Ovary (tissue), 10 donors: ENCODE measurements at places on chromosomes 16 and 17. TPM values are rescaled to one million over a fixed set of nuclear protein-coding genes. Genes with fewer than 3 reads are reported as not detected.

DNA sequence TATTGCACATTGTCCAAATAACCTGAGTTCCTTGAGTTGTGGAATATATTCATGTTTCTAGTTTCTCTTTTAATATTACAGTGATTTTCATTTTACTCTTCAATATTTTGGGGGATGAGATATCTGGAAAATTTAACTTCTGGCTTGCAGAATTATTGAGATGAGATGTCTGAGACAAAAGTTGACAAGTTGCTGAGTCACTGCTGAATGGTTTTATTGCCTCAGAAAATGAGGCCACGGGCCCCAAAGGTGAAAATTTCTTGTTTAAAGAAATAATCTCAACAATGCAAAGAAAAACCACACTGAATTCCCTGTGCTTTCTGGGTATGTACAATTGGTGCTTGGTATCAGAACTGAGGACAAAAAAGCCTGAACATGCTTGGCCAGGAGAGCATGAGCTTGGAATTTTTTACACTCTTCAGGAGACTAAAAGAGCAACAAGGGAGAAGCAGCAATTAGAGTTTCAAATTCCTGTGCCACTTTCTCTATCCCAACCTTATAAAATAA is 129.2 kb upstream of the TOM1L1 start:
- H3K27ac ChIP-seq, result no peak overlapping the region
- H3K4me1 ChIP-seq, result no peaks in the 10 kb centered on the region
- H3K27me3 ChIP-seq, result no peaks in the 10 kb centered on the region
- no peak overlapping the region for H3K4me3 ChIP-seq
- no peak for DNase-seq
- no peaks in the 10 kb centered on the region for H3K36me3 ChIP-seq

GRCh38 chr17:13024016-13024415 is 6.2 kb upstream of the ELAC2 start:
- no peaks in the 10 kb centered on the region for H3K36me3 ChIP-seq
- DNase-seq, result no peak
- no peaks in the 10 kb centered on the region for H3K27me3 ChIP-seq
- peak overlapping the region; percentile 10 for H3K4me3 ChIP-seq
- H3K27ac ChIP-seq, result no peak overlapping the region

DNA sequence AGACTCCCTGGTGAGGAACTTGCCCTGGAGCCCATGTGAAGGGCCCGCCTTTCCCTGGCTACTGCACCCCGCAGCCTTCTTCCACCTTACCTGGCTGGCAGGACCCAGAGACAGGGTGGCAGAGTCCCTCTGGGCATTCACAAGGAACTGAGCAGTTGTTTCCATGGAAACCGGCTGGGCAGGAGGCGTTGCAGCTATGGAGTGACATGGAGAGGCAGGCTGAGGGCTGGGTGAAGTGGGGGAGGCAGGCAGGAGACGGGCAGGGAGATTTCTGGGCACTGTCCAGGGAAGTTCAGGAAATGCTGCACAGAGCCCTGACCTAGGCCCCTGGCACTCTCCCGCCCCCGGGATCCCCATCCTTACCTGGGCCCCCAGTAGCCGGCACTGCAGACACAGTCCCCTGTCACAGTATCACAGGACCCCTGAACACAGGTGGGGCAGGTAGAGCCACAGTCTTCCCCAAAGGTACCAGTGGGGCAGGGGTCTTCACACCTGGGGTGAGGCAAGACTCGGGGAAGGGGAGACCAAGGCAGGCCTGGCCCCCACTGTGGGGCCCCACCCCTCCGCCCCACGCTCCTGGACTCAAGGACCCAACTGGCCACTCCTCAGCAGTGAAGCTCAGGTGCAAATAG is 5.9 kb downstream of the SCARF1 start:
- no peaks in the 10 kb centered on the region for H3K36me3 ChIP-seq
- peaks cover 5% of the 10 kb centered on the region for H3K4me1 ChIP-seq
- no peaks in the 10 kb centered on the region for H3K27me3 ChIP-seq
- no peak overlapping the region for H3K27ac ChIP-seq
- DNase-seq, result no peak

GRCh38 chr17:57956291-57957119 is 1.3 kb upstream of the CUEDC1 start:
- peaks cover 5% of the 10 kb centered on the region for H3K4me1 ChIP-seq
- H3K4me3 ChIP-seq, result no peak overlapping the region
- no peaks in the 10 kb centered on the region for H3K27me3 ChIP-seq
- H3K36me3 ChIP-seq, result no peaks in the 10 kb centered on the region
- no peak for DNase-seq
- H3K27ac ChIP-seq, result no peak overlapping the region

GRCh38 chr16:73288520-73288919 is 240.6 kb upstream of the ZFHX3 start:
- no peaks in the 10 kb centered on the region for H3K27me3 ChIP-seq
- H3K27ac ChIP-seq, result no peak overlapping the region
- no peak overlapping the region for H3K4me3 ChIP-seq
- DNase-seq, result no peak

GRCh38 chr16:996681-997080 is 15.1 kb downstream of the SOX8 start:
- no peaks in the 10 kb centered on the region for H3K4me1 ChIP-seq
- DNase-seq, result no peak
- H3K4me3 ChIP-seq, result no peak overlapping the region
- no peaks in the 10 kb centered on the region for H3K27me3 ChIP-seq
- H3K36me3 ChIP-seq, result no peaks in the 10 kb centered on the region
- H3K27ac ChIP-seq, result no peak overlapping the region

- no peaks in the 10 kb centered on the region for H3K36me3 ChIP-seq
- no peaks in the 10 kb centered on the region for H3K27me3 ChIP-seq
- DNase-seq, result no peak
- H3K27ac ChIP-seq, result no peak overlapping the region
Measured at GRCh38 chr17:30848021-30848420, 16.3 kb downstream of the ATAD5 start.

DNA sequence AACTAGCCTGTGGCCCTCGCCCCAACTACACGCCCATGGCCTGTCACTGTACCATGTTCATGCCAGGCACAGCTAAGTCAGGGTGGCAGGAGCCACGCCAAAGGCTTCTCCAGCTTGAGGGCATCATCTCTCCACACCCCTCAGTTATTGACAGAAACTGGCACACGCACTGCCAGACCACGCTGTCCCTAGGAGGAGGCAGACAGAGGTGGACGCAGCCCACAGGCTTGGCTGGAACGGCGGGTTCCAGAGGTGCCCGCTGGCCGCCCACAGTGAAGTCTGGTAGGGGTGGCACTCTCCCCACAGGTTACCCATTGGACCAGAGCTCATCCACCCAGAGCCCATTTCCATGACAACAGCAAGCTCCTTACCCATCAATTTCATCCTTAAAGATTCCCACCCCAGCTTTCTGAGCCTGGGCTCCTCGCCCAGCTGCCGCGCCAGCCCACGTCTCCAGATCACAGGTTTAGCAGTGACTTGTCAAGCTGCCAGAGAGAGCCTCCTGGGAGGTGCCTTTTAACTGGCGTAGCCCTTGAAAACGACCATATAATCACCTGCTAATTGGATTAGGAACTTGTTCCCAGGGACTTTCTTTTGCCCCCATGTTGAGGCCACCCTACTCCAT is 27.9 kb downstream of the RPRML start:
- no peak overlapping the region for H3K4me3 ChIP-seq
- H3K36me3 ChIP-seq, result no peaks in the 10 kb centered on the region
- no peak for DNase-seq
- H3K27ac ChIP-seq, result no peak overlapping the region
- H3K4me1 ChIP-seq, result no peaks in the 10 kb centered on the region

DHX58 gene
- total RNA-seq, result 20.7 TPM

KRTAP9-2 gene
- not detected for total RNA-seq

NPIPB8 gene
- not detected for total RNA-seq

SPOP gene
- total RNA-seq, result 75.4 TPM
